ENCODE measurements at places on chromosomes 3 and 15.

DNA sequence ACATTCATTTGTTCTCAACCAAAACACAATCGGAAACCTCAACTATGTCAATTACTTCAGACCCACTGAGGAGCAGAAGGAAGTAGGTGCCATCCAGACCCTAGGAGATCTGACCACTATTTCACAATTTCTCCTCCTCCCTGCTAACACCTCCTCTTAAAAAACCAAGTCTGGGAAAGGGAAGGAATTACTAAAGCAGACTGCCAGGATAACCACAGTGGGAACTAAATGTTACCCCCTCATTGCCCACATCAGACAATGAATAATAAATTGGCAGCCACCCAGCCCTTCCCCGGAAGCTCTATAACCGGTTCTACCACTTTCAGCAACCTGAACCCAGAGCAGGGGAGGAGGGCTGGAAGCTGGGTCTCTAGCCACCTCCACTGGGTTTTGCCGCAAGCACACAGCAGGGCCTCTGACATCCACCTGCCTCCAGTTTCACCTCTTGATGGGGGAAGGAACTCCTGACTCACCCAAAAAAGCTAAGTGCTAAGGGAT, 17.6 kb downstream of the C15orf62 start:
- no peak for DNase-seq

DNA sequence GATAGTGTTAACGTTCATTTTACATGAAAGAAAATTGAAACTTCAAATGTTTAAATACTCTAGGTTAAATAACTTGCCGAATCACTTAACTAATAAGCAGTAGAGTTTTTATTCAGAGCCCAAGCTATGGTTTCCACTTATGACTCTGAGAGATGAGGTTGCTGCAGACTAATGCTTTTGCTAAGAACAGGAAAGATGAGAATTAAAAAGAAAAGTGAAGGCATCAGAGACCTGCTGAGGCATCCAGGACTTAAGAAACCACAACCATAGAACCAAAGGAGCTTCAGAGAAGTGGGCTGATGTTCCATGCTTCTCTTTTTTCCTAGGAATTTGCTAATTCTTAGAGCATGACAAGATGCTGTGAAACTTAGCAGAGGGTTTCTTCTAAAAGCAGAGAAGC, 9.5 kb downstream of the HMG20A start:
- DNase-seq = no peak

DNA sequence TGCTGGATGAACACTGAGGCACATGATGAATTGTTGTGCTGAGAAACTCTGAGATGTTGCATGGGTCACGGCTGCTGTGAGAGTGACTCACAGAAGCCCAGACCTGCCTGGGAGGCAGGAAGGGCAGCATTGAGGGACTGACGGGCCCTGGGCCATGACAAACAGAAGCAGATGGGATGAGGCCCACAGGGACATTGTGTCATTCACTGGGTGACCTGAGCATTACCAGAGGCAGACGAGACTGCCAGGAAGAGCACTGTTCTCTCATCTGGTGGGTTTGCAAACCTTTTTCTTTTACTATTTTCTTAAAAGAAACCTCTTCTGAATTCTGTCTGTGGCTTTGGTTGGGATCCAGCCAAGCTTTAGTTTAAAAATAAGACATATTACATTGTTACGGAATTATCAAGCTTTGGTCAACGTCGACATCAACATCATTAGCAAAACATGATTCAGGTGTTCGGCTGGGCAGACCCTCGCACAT, 67.8 kb downstream of the BDH1 start:
- no peak for DNase-seq

- no peak for DNase-seq
Measured at GRCh38 chr15:42319206-42319605, 40.1 kb upstream of the CAPN3 start.

DNA sequence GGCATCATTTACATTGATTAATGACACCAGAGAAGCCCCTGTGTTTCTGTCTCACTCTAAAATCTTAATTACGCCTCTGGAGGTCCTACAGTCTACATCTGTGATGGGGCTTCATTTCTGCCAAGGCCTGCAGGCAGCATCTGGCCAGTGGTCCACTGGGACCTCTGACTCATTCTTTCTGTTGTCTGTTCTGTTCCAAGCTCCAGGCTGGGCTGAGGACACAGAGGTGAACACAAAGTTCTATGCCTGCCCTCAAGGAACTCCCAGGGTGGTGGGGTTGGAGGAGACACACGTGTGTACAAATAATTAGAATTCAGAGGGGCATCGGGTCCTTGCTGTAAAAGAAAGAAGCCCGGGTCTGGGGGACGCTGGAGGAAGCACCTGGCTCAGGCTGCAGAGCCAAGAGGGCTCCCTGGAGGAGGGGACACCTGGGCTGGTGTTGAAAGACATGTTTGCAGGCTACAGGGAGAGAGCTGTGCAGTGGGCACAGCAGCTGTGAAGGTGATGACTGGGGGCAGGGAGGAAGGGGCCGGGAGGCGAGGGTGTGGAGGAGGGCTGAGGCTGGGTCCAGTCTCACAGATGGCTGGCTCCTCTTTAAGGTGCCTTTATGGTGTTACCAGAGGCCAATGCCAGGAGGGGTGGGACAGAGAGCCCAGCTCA, 103.3 kb upstream of the PRR23E start:
- no peak for DNase-seq

- no peak for DNase-seq
Measured at GRCh38 chr15:26580943-26581342, 191.9 kb downstream of the GABRB3 start.

- DNase-seq = no peak
Measured at GRCh38 chr3:57165641-57166040, 488 bp upstream of the IL17RD start.

GRCh38 chr3:73656241-73656890, 31.6 kb upstream of the PDZRN3 start:
- DNase-seq = no peak

- DNase-seq = no peak
Measured at GRCh38 chr3:121836064-121836463, 1.1 kb downstream of the EAF2 start.

DNA sequence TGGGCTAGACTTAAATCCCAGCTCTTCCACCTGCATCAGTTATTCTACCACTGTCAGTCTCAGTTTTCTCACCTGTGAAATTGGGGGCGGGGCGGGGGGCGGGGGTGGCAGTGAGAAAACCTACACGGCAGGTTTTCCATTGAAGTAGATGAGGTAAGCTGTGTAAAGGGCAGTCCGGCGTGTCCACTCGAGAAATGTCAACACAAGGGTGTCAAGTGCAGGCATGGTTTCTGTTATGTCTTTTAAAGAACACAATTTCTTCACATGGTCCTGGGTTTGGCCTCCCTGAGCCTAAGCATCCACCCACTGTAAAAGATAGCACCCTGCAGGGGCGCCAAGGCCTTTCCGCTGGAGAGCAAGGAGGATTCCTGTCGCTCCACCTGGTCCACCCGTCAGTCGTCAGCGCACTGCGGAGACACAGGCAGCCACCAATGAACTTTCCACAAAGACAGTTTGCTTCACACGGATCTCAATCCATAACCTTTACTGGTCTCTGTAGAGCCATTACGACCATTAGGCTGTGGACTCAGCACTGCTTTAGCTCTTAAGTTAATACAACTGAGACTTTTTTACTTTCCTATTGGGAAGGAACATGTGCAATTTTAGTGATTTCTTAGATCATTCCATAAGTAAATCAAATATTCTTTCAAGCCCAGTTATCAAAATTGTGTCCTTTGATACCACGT, 99.5 kb upstream of the FOXB1 start:
- no peak for DNase-seq

GRCh38 chr15:100131321-100132224, 210.2 kb downstream of the ADAMTS17 start:
- DNase-seq = no peak

DNA sequence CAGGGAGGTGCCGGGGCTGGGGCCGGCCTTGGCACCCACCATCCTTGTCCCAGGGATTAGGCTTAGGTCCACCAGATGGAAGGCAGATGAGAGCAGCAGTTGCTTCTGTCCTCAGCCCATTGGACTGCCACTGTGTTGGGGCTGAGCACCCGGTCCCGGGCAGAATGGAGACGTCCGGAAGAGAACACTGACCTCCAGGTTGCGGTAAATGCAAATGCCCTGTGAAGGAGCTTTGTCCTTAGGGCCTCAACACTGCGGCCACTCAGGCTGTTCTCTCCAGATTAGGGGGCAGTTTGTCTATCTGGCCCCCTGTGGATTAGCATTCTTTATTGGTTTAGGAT, at the start of gene SERINC4:
Gene SERINC4 (minus strand): TSS at position 276 of the 341 bp plus-strand sequence. CDS start 234 bp downstream, at position 42.
- DNase-seq = peak; percentile 73

DNA sequence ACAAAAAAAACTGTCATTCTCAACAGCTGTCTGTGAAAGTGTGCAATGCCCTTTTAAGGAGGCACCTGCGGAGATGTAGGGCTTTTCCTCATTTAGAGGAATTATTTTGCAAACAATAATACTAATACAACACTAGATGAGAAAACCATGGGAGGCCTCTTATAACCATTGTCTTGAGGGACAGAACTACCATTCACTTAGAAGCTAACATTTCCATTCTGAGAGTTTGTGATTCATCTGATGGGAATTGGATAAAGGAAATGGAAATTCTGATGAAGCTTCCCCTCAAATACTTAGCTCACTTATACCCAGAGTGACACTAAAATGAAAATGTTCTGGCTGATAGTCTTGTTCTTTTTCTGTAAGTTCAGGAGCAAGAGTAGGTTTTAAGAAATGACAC, 147.7 kb downstream of the CADPS start:
- DNase-seq = no peak

- DNase-seq = no peak
Measured at GRCh38 chr3:132418916-132419315, 1.6 kb downstream of the DNAJC13 start.

- no peak for DNase-seq
Measured at GRCh38 chr15:101211897-101212296, 40.0 kb downstream of the CHSY1 start.

- peak; percentile 27 for DNase-seq
Measured at GRCh38 chr3:56467801-56468183, 475 bp downstream of the ERC2 start.

GRCh38 chr3:47006145-47006651, 26.7 kb downstream of the NBEAL2 start:
- no peak for DNase-seq

GRCh38 chr15:97459771-97460170, 500.7 kb upstream of the ARRDC4 start:
- DNase-seq = no peak

DNA sequence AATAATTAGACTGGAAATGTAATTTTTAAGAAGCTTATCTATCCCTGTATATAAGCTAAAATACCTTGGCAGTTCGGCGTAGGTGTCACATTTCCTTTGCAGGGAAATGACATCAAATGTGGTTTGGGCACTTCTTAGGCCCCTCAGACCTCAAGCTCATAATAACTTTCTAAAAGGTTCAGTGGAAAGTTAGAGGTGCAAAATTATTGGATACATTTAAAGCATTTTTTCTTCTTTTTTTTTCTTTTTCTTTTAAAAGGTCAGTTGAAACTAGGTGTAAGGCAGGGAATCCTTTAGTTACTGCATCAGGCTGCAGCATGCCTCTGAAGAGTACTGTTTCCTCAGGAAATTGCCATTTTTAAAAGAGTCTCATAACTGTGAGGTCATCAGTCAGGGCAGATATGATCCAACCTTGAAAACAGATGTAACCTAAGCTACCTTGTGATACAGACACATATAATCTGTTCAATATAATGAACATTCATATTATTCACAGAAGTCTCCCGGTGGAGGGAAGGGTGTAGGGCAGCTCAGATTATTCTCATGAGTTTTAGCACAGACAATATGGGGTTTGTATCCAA, 4.8 kb downstream of the SACM1L start:
- no peak for DNase-seq

GRCh38 chr15:77311020-77311419, 108.9 kb downstream of the PEAK1 start:
- DNase-seq = no peak

DNA sequence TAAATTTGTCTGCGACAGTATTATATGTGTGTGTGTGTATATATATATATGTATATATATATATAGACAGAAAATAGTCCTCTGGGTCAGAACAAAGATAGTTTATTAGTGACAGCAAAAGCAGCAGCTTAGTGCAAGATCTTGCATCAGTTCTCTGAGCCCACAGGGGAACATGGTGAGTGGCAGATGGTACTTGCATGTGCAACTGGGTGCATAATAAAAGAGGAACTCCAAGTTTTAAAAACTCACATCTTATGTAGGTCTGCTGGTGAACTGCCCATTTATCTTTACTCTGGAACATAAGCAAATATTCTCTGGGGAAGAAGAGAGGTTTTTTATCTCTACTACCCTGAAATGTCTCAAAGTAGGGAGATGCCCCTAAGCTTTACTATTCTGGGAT, 276.4 kb downstream of the POLQ start:
- no peak for DNase-seq

DNA sequence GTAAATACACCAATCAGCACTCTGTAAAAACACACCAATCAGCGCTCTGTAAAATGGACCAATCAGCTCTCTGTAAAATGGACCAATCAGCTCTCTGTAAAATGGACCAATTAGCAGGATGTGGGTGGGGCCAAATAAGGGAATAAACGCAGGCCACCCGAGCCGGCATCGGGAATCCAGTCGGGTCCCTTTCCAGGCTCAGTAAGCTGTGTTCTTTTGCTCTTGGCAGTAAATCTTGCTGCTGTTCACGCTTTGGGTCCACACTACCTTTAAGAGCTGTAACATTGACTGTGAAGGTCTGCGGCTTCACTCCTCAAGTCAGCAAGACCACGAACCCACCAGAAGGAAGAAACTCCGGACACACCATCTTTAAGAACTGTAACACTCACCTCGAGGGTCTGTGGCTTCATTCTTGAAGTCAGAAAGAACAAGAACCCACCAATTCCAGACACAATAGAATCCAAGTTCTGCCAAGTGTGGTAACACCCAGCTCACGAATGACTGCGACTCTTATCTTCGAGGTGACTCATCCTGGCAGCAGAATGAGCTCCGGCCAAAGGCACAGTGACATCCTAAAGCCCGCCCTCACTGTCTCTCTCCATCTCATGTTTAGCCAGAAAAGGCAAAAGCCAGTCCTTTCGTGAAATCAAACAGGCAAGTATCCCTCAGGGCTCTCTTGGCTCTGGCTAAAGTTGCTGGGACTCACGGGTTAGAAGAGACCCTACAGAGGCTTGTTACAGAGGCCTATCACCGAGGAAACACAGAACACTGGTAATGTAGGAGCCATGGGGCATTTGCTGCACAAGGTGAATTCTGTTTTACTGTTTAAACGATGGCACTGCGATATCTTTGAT, 155.2 kb downstream of the FAM43A start:
- DNase-seq = no peak

GRCh38 chr15:61075741-61076140, 153.4 kb downstream of the RORA start:
- DNase-seq = no peak
